NCI-H1694 (cell line): ENCODE measurements at places on chromosomes 6 and 20.

GRCh38 chr6:100096341-100096740 is 102.3 kb upstream of the MCHR2 start:
- DNase-seq: no peak

- DNase-seq: peak; percentile 28
Observed at GRCh38 chr6:112215488-112216284, 38.7 kb downstream of the LAMA4 start.

DNA sequence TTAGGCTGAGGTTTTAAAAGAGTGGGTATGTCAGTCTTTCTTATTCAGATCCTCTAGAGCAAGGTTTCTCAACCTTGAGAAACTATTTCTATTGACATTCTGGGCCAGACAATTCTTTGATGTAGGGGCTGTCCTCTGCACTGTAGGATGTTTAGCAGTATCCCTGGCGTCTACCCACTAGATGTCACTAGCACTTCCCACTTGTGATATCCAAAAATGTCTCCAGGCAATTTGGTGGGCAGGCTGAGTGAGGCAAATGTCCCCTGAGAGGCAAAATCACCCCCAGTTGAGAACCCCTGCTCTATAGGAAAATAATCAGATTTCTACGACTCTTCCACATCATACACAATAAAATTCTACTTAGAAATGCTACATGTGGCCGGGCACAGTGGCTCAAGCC is 7.7 kb upstream of the ZKSCAN8 start:
- DNase-seq: peak; percentile 7

DNA sequence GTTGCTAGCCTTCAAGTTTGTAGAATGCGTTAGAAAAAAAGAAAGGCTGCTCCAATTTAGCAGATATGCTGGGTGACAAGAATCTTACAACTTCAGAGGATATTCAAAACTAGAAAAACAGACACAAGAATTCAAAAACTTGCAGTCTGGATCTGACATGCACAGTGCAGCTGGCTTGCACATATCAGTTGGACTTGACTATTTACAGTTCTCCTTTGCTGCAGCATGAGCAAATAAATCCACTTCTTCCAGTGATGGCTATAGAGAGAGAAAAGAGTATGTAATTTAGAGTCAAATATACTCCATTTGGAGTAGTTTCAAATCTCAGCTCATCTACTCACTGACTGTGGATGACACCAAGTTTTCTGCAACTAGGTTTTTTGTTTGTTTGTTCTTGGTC is 247.0 kb downstream of the RIMS1 start:
- no peak for DNase-seq

DNA sequence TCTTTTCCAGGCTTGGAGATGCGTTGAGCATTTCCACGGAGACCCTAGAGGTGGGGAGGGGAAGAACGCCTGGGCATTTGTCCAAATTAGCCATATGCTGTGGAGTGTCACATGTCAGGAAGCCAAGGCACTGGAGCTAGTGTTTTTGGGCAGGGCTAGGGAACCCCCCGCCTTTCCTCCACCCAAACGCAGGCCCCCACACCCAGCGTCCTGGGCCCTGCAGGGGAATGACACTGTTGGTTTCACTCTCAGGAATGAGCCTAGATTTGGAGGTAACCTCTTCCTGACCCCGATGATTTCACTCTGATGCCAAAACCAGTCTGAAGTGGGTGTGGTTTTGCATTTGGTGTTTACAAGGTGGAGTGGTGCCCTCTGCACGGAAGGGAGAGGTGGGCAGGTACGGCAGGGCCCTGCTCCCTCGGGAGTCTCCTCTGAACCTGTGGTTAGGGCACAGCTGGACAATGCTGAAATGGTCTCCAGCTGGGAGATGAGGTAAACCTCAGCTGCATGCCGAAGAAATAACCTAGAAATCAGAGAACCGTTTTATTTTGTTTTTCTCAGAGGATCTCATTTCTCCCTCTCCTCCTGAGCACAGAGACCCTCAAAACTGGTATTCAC is 29.5 kb downstream of the MTHFD1L start:
- peak; percentile 80 for DNase-seq

GRCh38 chr6:78999737-79000136 is 78.3 kb downstream of the PHIP start:
- no peak for DNase-seq

- no peak for DNase-seq
Observed at GRCh38 chr6:17869010-17869752, 118.3 kb downstream of the KIF13A start.

DNA sequence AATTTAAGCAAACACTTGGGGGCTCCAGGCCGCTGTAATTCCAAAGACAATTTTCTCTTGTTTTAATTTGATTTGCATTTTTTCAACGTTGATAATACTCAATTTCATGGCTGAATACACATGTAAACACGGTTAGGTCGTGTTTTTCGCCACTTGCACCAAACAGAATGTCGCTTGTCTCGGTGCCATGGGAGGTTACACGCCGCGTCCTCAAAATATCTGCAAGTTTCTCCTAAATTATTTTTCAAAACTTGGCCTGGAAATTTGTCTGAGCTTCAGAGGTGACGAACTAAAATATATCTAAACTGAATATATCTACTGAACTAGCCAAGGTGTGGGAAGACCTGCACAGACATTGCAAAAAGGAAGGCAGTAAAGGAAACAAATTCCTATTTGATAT is 15.0 kb downstream of the FOXA2 start:
- DNase-seq: no peak
